ENCODE measurements at places on chromosomes 3 and 15. TPM values are rescaled to one million over a fixed set of nuclear protein-coding genes. Genes with fewer than 3 reads are reported as not detected.

Gene GOLGA8S
- 0.40 TPM for total RNA-seq

Gene ATP10A
- 1.2 TPM for total RNA-seq

Gene SKOR1
- 0.07 TPM for total RNA-seq

Gene CHRNA5
- 4.4 TPM for total RNA-seq

Gene CALML4
- 0.99 TPM for total RNA-seq

DNA sequence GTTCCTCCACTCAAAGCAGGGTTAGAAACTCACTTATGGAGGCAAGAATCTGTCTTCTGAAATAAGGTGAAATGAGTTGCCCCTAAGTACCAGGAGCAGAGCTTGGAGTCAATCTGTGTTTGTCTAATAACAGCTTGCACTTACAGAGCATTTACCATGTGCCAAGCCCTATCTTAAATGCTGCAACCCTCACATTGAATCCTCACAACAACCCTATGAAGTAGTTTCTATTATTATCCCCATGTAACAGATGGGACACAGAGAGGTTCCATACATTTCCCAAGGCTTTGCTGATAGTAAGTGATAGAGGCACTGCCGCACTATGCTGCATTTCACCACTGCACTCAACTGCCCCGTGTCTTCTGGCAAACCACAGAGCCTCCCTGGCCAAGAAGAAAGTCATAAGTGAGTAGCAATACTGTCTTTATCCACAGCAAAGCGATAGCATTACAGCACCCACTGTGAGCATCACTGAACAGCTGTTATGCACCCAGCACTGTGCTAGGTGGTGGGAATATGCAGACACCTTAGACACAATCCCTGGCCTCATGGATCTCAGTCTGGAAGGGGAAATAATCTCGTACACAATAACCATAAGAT is 141.5 kb downstream of the SSR3 start:
- DNase-seq, result no peak

DNA sequence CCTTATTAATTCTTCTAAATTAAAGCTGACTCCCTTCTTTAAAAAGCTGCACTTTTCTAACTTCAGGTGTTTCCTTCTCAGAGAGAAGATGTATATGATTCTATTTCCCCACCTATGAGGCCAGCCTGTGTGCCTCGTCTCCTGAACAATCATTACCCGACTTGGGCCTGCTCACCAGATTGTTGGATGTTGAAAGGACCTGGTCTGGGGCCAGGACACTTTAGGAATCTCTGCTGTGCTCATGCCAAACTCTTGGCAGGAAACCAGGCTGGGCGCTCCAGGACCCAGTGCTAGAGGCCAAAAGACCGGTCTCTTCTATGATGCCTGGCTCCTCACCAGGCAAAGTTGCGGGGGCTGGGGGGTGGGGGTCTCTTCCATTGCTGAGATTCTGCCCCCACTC is 16.9 kb upstream of the LRRC31 start:
- peak; percentile 82 for DNase-seq

GRCh38 chr3:101278727-101279126 is 41.6 kb downstream of the IMPG2 start:
- no peak for DNase-seq

- no peak for DNase-seq
Observed at GRCh38 chr3:138089091-138089490, 26.3 kb downstream of the DZIP1L start.

GRCh38 chr3:149871855-149872254 is 58.8 kb downstream of the RNF13 start:
- no peak for DNase-seq

- DNase-seq, result peak; percentile 53
Observed at GRCh38 chr15:101188637-101189408, 63.0 kb downstream of the CHSY1 start.

DNA sequence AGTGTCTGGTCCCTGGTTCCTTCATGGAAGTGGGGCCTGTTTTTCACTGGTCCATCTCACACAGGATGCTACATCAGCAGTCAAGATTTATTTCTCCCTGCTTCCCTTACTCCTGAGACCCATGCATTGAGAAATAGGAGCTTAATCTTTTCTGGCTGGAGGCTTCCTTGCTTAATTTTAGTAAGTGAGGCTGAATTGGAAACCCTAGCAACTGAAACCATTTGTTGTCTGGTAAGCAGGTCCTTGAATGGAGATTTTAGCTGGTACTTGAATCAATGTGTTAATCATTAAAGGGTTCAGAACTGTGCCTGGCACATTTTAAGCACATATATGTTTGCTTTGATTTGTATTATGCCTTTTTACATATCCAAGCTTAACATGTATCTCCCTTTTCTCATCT is 20.2 kb upstream of the MEF2A start:
- no peak for DNase-seq

DNA sequence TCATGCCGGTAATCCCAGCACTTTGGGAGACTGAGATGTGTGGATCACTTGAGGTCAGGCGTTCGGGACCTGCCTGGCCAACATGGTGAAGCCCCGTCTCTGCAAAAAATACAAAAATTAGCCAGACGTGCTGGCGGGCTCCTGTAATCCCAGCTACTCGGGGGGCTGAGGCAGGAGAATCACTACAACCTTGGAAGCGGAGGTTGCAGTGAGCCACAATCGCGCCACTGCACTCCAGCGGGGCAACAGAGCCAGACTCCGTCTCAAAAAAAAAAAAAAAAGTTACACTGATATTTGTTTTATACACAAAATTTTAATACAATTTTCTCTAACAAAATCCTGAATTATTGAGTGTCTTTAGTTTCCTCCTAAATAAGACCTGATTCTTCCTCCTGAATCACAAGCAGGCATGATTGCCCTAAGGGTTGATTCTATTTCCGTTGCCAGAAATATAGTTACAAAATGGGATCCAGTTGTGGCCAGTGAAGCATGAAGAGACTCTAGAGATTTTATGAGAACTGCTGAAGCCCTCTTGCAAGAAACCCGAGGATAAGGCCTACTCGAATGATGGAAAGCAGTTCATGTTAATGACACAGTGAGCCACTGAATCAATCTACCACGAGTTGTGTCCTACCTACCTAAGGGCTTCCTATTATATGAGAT is 9.6 kb upstream of the SMARCC1 start:
- no peak for DNase-seq

DNA sequence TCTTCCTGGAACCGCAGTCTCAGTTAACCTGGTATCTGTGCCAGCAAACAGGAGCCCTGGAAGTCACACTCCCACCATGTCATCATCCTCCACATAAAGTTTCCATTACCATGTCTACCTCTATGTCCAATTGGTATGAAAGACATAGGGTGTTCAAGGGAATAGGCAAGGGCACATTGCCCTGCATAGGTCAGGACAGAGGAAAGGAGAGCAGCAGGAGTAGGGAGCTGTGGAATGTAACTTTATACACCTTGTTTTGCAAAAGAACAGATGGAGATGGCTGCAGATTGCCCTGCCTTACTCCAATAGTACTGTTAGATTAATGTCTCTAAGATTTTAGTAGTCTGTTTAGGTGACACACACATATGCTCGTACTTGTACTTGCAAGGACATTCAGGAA is 1056.4 kb downstream of the NTRK3 start:
- no peak for DNase-seq

DNA sequence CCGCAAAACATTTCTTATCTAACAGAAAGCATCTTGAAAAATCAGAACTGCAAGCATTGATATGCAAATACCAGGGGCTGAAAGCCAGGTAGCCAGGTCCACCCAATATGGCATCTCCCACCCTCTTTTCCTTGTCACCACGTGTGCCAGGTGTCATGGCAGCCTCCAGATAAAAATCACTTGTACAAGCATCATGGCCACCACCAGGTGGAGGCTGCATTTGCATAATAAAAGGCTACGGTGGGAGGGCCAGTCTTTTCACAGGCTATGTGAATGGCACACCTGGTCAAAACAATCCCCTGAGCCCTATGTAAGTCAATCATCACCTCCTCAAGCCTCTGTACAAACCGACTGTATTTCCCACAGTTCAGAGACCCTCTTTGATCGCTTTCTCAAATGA is 1233.1 kb upstream of the ALCAM start:
- DNase-seq, result no peak

DNA sequence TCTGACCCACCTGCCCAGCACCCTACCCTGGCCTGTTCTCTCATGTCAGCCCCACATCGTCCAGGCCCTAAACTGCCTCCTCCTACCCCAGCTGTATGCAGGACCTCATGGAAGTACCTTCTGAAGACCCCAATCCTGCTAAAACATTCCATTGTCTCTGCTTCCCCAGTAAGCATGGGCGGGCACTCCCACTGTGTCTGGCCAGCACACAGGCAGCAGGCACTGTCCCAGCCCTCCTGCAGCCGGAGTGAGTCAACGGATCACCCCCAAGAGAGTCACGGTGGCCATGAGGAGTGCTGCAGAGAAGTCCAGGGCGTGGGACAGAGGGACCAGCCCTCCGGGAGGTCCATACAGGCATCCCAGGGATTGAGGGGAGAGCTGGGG is 36.4 kb upstream of the SLCO2A1 start:
- no peak for DNase-seq

- DNase-seq, result no peak
Observed at GRCh38 chr3:9026320-9027045, 63.2 kb upstream of the RAD18 start.

DNA sequence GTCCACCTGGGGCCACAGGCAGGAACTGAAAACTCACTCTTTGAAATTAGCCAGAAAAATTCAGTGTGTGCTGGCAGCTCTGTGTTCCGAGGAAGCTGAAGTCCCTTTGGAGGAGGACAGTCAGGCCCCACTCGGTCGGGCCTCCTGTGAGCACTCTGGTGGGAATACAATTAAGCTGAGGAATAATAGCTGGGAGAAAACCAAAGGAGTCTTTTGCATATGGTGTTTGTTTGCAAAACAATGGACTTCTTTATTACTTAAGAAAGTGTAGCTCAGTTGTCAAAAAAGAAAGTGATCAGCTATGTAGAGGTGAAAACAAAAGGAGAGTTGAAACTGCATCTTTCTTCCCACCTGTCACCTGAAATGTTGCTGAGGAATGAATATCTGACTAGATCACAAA is 202.5 kb downstream of the MEIS2 start:
- DNase-seq, result no peak

- no peak for DNase-seq
Observed at GRCh38 chr3:189797103-189797750, 166.0 kb downstream of the TP63 start.

DNA sequence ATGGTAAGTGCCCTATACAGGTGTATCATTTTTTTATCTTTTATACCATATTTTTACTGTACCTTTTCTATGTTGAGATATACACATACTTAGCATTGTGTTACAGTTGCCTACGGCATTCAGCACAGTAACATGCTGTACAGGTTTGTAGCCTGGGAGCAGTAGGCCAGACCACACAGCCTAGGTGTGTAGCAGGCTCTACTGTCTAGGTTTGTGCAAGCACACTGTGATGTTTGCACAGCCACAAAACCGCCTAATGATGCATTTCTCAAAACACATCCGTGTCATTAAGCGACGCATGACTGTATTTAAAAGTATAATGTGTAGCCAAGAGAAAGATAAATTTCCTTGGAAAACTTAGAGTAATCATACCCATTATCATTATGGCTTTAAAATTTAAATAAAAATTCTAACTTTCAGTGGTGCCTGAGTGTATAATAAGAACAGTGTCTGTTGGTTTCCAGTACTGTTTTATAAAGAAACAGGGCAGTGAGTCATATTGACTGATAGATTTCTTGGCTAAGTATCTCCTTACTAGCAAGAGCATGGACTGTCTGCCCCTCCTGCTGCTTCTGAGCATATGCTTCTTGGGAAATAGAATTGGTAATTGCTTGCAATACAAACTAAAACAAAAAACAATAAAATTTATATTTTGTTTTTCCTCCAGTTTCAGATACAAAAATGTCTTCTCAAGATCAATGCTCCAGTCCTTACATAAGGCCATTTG is 18.3 kb downstream of the CALML4 start:
- DNase-seq, result no peak

DNA sequence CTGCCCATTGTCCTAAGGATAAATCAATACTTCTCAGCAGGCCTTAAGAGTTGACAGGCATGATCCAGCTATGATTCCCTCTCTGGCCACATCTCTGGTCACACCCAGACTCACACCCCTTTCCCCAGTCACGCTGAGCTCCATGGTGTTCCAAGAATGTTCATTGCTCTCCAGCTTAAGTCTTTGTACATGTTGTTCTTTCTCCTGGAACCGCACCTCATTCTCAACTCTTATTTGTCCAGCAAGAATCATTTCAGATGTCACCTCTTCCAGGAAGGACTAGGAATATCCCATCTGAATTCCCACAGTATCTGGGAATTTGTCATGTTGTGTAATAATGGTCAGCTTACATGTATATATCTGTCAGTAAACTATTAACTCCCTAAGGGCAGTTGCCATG is 118.3 kb upstream of the GALNT15 start:
- DNase-seq, result no peak

Measured in left ventricle myocardium superior (tissue), 1 donor.